Activated naive CD4-positive, alpha-beta T cell treated with anti-CD3 and anti-CD28 coated beads, Interleukin-2, amount 50 U/mL, for 72 hours (primary cell): ENCODE measurements at places on chromosomes 3 and 15.

DNA sequence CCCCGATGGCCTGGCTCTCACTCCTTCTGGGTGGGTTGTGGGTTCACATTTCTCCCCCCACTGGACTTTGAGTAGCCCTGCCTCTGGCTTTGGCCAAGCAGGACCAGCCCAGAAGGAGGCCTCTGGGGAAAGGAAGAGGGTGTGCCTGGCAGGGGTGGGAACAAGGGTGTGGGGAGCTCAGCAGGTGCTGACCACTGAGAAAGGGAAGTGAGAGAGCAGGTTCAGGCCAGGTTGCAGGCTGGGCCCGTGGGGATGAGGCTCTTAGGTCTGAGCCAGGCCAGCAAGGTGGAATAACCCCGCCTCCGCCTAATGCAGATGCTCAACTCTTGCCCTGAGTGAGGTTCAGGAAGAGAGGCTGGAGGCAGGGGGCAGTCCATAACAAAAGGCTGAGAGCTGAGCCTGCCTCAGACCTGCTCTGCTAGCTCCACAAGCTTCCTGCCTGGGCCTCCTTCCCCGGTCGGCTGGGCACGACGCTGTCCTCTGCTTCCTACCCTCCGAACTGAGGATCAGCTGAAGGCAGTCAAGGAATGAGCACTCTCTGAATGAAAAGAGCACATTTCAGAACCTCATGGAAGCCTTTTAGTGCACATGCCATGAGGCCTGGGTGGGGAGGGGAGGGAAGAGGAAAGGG lies 82.7 kb downstream of the TLE3 start:
- no peak for DNase-seq

GRCh38 chr3:158297940-158298339 lies 188.1 kb downstream of the RSRC1 start:
- DNase-seq = no peak

DNA sequence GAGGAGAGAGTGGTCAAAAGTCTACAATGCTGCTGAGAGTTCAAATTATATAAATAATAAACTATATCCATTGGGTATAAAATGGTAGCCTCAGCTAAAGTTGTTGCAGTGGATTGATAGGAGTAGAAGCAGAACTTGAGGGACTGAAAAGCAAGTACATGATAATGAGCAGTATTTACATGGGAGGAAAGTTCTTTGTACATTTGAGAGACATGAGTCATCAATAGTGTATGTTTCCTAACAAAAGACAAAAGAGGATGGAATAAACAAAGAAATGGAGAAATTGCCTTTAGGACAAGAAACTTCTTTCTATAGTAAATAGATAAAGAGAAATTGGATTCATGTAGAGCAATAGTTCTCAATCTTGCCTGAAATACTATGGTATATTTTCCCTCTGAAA lies 110.0 kb upstream of the PLSCR5 start:
- DNase-seq = no peak

DNA sequence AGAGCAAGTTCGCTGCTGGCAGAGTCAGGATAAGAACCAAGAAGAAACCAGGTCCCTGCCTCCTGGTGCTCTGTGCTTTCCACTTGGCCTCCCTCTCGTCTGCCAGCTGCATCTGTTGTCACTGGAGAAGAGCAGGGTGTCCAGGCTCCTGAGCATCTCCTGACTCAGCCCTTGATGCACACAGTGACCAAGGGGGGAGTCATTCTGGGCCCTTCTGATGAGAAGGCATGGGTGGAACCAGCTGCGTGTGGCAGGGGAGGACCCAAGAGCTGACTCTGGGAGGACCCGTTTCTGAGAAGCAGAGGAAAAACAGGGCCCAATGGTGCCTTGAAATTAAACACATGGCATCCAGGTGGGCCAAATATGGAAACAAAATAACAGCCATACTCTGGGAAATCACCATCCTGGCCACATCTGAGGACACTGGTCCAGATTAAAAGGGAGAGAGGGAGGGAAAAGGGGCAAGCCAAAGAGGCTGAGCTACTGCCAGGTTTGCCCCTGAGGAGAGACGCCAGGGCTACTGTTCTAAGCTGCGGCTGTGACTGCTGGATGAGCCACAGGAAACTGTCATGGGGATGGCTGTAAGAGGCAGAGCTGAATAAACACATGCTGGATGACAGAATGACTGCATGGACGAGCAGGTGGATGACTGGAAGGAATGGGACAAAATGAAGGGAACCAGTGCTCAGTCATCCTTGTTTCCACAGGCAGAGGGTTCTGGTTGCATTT lies 58.1 kb upstream of the CA12 start:
- no peak for DNase-seq

DNA sequence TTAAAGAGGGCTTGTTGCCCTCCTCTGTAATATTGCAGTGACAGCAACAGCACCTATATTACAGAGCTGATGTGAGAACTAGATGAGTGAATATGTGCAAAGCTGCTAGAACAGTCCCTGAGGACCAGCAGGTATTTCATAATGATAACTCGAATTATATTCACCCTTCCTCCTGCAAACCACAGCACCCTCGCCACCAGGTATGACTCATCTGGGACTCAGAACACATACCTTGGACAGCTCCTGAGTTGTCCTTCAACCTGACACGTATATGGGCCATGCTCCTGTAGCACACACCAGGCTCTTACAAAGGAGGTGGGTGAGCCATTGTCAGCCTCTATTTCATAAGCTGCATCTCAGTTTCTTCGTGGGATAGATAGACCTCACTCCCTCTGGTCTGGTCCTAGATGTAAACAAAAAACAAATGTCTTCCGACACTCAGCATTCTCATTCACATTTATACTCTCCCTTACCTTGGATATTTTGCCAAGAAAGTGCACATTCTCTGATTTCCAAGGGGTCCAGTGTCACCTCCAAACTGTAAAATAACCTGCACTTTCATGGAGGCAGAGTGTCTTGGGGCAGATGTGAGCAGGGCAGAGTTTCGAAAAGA lies 124.5 kb downstream of the TLE3 start:
- DNase-seq = no peak

- DNase-seq = no peak
Measured at GRCh38 chr15:48924528-48925393, 39.0 kb downstream of the SHC4 start.

DNA sequence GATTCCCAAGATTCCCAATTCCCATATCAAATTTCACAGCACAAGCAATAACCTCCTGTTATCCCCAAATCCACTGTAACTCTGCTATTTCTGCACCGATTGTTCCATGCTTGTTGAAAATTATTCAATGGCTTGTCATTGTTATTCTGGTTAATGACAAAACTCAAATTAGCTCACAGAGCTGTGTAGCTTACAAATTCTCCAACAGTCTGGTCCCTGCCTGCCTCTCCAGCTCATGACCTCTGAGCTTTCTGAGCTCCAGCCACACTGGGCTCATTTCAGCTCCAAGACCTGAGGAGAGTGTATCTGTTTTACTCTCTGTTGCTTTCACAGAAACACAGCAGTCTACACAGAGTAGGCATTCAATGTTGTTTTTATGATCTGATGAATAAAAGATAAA lies 3.3 kb downstream of the DPPA2 start:
- DNase-seq = no peak

GRCh38 chr15:71565631-71566160 lies 244.7 kb upstream of the NR2E3 start:
- no peak for DNase-seq

GRCh38 chr3:11236588-11237461 lies 35.4 kb upstream of the ATG7 start:
- peak; percentile 90 for DNase-seq
